ENCODE measurements at places on chromosomes 2 and 18.

DNA sequence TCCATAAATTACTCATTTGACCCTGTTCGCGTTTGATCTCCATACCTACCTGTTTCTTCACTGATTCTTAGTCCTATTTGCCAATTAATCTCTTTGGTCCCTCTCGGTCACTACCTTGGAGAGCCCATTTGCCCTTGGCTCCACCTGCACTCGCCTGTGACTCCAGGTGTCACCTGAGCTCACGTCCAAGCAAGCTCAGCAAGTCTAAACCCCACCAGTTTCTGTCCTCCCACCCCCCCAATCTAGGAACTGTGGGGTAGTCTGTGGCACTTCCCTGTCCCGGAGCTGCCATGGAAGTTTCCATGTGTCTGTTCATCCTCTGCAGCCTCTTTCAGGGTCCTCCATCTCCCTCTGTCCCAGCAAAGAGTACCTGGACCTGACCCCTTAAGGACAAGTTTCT, 68.1 kb upstream of the BCL2L11 start:
- DNase-seq: no peak

GRCh38 chr2:156379714-156380113, 47.2 kb upstream of the NR4A2 start:
- DNase-seq: no peak

- no peak for DNase-seq
These were observed 45.1 kb downstream of the LPIN2 start for GRCh38 chr18:2967820-2968219.

GRCh38 chr18:27956001-27956640, 220.8 kb downstream of the CDH2 start:
- no peak for DNase-seq

GRCh38 chr2:204545861-204546735, 823 bp downstream of the PARD3B start:
- no peak for DNase-seq

DNA sequence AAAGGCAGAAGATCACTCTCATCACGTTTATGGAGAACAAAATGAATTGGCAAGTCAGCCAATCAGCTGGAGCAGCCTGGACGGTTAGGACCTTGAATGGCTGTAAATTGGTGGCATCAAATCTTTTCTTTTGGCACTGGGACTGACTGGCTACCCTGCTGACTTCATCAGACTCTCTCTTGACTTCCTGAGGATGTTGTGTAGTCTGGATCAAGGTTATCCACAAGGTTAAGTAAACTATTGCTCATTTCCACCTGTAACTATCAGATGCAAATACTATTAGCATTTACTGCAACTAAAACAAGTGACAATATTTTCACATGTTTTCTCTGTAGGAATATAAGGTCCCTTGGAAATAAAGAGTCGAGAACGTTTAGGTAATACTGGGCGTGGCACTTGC, 134.3 kb upstream of the RASGRP3 start:
- DNase-seq: no peak

DNA sequence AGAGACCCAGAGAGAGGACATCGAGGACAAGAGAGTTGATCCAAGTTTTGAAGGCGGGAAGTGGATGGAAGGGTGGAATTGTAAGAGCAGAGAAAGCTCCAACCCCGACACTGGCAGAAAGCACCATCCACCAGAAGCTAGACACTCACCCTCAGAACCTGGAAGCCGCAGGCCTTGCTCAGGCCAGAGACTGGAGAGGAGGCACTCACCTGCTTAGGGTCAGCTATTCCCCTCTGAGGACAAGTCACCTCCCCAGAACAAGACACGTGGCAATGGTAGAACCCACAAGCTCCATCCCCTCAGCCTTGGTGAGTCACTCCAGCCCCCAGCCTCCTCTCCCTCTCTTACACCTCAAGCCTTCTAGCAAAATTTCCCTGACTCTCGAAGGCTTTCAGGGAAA, 64.9 kb downstream of the STEAP3 start:
- DNase-seq: no peak

Measured in stimulated activated CD4-positive, alpha-beta T cell treated with anti-CD3 and anti-CD28 coated beads, Interleukin-4, amount 100 ng/mL, for 48 hours (primary cell).